ENCODE measurements at places on chromosomes 6 and 20.

- DNase-seq, result peak; percentile 97
These were observed 78.3 kb downstream of the CD109 start for GRCh38 chr6:73774311-73774774.

DNA sequence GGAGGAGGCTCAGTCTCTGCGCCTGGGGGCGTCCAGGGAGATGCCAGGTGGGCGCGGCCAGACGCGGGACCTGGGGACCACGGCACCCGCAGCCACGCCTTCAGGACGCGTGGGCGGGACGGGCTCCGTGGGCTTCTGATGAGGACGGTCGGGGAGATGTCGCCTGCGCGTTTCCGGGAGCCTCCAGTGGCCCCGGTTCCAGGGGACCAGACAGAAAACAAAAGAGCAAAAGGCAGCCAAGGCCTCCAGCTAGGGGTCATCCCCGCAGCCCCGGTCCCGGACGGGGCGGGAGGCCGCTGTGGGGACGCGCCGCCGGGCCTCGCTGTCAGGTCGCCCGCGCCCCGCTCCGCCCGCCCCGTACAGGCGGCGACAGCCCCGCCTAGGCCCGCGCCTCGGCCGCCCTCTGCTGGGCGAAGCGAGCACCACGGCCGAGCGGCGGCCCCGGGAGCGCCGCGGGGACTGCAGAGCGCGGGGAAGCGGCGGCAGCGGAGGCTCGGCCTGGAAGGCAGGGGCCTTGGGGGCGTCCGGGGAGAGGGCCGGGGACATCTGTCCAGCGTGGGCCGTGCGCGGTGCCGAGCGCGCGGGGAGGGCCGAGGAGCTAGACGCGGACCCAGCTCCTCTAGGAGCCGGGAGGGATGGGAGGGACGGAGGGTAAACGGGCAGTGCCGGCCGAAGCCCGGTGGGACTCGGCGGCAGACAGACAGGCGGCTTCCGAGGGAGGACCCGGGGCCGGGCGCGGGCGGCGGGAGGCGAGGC lies 48.7 kb downstream of the TMEM242 start:
- peak; percentile 68 for DNase-seq

- DNase-seq, result no peak
These were observed 124.2 kb downstream of the SLC24A3 start for GRCh38 chr20:19336631-19337030.

GRCh38 chr20:10344953-10345352 lies 89.1 kb downstream of the MKKS start:
- no peak for DNase-seq

- DNase-seq, result peak; percentile 65
These were observed 1.2 kb downstream of the DDR1 start for GRCh38 chr6:30885481-30885998.

DNA sequence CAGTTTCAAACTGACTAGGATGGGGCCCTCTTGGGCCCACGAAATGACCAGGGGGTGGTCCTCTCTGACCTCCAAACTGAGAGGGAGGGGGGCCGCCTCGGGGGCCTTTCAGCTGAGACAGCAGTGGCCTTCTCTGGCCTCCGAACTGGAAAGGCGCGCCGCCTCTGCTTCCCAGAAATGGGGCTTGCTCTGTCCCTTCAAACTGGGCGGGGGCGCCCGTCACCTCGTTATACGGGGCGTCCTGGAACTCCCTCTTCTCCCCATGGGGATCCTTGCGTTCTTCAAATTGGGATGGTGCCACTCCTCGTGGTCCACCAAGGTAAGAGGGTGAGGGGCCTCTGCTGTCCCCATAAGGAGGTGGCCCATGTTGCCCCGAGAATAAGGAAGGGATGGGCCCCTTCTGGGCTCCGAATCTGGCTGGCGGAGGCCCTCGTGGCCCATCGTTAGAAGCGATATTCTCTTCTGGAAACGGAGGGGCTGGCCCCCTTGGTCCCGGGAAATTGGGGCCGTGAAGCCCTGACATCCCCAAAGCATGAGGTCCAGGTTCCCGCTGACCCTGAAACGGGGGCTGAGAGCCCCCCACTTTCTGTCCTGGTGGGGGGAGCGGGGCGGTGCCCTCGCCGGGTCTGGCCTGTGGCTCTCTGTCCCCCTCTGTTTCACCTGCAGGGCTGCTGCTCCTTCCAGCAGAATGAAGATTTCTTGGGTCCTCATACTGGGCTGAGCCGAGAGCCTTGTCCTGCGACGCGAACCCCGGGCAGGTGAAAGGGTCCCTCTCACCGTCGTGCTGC lies 18.7 kb upstream of the TCFL5 start:
- no peak for DNase-seq

GRCh38 chr20:63775096-63775978 lies 35.8 kb downstream of the SLC2A4RG start:
- no peak for DNase-seq

DNA sequence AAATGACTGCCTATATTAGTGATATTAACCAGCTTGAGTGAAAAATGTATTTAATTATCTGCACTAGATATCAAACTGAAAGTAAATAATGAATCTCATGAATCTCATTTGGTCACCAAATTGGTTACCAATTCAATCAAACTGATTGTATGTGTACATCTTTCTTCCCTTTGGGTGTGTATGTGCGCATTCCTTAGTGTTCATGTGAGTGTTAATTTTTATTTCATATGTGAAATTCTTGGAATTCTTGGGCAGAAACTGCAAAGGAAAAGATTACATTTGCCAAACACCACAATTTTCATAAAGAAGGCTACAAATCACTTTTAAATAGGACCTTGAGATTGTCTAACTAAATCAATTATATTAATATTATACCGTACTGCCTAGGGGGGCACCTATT lies 648.4 kb upstream of the MARCKS start:
- no peak for DNase-seq

- no peak for DNase-seq
These were observed 63.9 kb downstream of the CHMP4B start for GRCh38 chr20:33875055-33875454.

DNA sequence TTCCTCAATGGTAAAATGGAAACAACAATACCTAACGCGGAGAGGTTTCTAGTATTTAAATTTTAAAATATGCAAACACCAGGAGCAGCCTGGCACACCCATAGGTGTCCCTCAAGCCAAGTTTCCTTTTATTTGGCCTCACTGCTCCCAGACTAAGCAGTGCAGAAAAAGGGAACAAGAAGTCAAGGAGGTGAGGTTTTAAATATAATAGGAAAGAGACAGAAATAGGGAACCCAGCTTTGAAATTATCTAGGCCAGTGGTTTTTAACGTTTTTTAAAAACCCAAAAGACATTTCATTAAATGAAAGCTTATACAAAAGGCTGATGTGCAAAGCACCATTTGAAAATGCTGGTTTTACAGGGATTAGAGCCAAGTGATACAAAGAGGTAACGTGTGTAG lies 109.6 kb downstream of the SLC22A3 start:
- DNase-seq, result no peak

DNA sequence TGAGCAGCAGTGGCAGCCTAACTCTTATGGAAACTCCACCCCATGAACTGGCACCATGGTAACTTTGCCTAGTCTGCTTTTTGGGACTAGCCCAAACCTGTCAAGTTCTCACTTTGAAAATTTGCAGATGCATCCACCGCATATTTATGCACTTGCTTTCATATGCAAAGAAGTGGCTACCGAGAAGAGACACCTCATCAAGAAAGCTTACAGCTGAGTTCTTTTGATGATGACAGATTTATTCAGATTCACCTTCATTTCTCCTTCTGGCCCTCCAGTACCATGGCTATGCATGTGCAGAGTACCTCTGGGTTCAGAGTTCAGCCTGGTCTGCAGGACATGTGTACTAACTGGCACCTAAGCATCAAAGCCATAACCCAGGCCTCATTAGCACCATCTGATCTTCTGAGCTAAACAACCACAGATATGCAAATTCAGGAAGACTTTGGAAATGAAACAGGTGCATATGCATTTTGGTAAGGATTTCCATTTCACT lies 154.3 kb upstream of the TENT5A start:
- DNase-seq, result no peak

GRCh38 chr6:40406175-40406574 lies 181.0 kb downstream of the LRFN2 start:
- no peak for DNase-seq

- peak; percentile 79 for DNase-seq
These were observed 970.0 kb upstream of the SLC35B3 start for GRCh38 chr6:9405369-9405768.

DNA sequence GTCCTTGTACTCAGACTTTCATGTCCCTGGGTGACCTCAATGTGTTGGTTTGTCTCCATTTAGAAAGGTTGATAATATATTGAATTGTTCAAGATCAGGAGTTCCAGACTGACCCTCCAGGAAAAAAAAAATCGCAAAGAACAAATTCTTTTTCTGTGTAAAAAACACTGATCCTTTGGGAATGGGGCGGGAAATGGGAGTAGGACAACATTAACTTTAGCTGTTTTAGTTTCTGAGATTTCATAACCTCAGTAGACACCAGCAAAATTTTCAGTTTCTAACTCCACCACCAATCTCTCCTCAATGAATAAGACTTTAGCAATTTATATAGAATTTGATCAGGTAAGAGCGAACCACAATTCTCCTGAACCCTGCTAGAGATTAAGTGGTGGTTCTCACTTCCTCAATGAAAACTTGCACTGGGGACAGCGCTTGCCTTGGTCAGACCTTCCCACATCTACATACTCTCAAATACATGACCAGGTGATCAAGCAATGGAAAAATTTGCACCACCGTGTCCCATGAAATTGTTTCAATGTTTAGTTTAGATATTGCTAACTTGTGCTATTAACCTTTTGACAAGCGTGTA lies 231.2 kb upstream of the PLN start:
- no peak for DNase-seq

DNA sequence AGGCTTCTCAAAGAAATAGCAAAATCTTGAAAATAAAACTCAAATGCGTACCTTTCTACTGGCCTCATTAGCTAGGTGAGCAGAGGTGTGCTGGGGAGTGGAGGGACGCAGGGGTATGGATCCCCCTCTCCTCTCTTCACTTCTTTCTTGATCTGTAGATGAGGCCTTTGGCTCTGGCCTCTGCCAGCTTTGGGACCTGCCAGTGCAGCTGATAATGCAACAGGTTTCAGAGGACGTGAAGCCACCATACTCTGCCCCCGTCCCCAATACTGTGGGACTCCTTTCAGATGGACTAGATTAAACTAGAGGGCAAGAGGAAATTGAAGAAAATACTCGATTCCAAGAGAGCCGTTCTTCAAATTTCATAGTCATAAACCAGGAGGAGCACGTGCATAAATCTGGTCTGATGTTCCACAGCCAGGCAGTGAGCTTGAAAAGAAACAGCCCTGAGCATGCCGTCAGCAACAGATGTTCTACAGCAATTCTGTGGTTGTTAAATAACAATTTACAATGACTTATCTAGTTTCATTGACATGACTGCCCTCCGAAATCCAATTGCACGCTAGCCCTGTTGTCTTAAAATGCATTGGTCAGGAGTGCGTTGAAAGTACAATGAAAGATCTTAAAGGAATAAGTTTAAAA lies 245.3 kb upstream of the FOXQ1 start:
- DNase-seq, result no peak

DNA sequence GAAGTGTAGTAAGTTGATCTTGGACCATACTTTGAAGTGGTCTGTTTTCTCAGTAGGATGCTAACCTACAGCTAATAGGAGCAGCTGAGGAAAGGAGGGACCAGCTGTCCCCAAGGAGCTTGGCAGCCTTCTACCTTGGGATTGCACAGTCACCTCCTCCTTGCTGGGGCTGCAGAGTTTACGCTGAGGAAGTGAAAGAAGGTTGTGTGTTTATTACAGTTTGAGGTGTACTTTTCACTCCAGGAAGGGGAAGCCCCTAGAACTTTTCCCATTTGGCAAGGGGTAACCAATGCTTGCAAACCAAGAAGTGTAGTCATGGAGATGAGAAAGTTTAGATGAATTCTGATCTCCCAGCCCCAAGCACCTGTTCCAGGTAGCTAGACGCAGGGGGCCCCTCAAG lies 58.8 kb downstream of the BMP6 start:
- DNase-seq, result no peak

DNA sequence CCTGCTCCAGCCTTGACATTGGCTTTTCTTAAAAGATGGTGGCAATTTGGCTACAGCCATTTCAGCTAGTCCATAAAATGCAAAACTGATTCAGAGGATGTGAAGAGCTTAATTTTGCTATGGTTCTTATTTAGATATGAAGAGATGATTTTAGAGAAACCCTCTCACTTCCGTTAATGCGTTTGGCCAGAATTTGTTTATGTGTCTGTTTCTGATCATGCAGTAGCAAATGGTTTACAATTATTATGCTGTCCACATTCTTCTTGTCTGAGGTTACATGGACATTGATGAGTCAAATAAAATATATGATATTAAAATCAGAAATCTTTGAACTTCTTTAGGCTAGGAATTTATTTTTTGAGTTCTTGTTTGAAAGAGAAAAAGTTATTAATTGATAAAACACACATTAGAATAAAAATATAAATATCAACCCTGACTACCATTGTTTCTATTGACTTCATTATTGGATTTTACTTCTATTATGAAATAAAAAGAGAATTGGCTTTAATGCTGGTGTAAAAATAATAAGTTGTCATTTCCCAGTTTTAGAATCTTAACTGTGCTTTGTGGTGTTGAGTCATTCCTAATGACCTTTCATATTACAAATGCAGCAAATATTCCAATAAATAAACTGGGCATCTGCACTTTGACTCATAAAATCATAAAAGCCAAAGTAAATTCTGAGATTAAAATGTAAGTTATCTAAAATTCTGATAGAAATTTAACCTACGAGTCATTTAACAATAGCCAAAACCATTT lies 1286.0 kb upstream of the GJE1 start:
- peak; percentile 27 for DNase-seq

DNA sequence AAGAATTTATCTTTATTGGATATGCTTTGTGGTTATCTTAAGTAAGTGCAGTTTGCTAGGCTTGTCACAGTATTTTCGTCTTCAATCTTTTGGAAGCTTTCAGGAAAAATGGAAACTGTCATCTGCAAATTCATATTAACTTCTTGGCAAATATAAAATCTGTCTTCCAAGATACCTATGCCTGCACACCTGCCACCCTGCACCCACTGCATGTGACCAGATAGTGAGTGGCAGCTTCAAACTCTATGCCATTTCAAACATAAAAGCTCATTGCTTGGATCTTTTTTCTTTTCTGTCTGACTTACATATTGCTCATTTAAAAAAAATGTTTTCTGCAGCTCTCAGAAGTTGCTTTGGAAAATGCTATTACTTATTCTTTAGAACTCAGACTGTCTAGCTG lies 14.1 kb downstream of the OPRM1 start:
- DNase-seq, result no peak

GRCh38 chr6:46234156-46234556 lies 63.4 kb upstream of the ENPP5 start:
- no peak for DNase-seq

DNA sequence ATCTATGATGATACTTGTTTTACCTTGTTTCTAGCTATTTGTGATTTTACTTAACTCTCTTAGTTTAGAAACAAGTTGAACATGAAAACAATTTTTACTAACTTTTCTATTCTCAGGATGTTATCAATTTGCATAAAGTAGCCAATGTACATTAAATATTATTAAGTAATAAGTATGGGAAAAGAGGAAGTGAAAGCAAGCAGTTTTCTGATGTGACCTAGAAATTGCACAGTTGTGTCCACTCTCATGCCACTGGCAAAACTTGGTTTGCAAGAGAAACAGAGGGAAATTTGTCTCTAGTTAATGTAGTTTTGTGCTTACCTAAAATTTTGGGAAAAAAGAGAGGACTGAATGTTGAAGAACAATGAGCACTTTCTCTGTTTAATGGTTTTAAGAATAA lies 19.2 kb upstream of the TSPYL1 start:
- no peak for DNase-seq

Measured in MCF 10A (cell line).